ENCODE measurements at places on chromosomes 1 and 21.

DNA sequence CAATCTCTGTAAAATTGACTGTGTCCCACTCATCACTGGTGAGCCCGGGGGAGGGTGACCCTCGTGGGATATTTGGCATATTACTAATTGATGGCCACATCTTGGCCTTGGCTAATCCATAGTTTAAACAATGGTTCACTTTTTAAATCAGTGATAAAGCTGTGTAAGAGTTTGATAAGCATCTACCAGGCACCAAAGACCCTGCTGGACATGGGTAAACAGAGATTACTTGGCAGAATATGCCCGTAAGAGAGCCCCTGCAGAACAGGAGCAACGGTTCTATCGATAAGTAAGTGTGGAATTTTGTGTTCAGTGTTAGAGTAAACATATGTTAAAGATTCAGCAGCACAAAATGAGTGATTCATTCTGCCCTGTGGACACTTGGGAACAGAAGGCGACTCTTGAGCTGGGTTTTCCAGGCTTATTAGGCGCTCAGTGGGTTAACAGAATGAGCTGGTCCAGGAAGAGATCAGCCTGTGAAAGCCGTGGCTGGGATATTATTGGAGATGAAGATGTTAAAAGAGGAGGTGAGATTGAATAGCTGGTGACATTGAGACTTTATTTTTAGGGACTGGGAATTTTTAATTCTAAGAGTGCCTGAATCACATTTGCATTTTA is 55.9 kb downstream of the CNST start:
- DNase-seq = no peak

DNA sequence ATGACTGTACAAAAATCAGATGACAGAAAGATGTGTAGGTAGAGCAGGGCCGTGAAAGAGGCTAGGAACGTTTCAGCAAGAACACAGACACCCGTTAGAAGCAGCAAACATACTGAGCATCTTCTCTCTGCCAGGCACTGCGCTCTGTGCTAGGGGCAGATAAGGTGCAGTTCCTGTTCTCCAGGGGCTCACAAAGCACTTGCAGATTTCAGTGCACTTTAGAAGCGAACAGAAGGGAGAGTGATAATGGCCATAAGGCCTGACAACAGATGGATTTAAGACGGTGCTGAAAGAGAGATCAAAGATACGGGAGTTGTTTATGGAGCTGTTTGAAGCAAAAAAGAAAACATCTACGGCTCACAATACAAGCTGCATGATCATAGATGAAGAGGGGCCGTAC is 200.3 kb upstream of the FOXD3 start:
- no peak for DNase-seq

GRCh38 chr1:193437785-193438184 is 251.4 kb upstream of the B3GALT2 start:
- DNase-seq = no peak

GRCh38 chr1:227736814-227737432 is 1.7 kb downstream of the SNAP47 start:
- no peak for DNase-seq

GRCh38 chr1:58888833-58889232 is 105.0 kb upstream of the JUN start:
- no peak for DNase-seq

DNA sequence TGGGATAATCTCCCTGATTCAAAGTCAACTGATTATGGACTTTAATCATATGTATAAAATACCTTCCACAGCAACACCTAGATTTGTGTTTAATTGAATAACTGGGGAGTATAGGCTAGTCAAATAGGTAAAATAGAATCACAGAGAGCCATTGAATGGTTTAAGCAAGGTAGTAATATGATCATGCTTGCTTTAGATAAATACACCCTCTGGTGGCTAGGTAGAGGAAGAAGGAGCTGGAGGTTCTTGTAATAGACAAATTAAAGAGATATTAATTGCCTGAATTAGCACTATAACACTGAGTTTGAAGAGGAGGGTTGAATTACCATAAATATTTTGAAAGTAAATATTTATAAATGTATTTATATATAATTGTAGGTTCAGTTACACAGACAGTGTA is 40.3 kb downstream of the DIRAS3 start:
- DNase-seq = no peak

DNA sequence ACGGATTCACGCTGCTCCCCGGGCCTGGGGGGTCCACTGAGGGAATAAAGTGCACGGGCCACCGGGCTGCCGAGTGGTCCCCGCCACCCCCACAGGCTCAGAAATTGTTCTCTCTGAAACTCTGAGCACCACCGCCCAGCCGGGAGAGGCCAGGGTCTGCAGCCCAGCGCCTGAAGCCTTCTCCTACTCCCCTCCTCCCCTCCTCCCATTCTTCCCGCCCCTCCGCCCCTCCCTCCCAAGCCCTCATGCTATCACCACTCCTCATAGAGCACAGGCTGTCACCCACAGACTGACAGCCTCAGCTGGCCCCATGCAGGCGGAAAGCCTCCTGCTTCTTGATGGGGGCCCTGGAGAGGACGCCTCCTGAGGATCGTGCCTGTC is 707 bp upstream of the GPR153 start:
- DNase-seq = no peak

DNA sequence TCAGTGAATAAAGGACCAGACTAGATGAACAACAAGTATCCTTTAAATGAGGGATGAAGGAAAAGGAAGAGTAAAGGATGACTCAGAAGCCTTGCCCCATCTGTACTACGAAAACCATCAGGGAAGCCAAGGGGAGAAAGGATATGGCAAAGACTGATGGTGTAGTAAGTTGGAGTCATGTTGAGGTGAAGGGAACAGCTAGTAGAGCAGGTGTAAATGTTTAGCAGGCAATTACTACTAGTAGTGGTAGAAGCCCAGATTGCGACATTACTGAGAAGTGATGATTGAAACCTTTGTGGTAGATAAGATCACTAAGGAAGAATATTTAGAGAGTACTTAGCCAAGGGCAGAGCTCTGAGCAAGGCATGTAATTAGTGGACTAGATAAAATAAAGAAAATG is 84.0 kb downstream of the PHTF1 start:
- DNase-seq = no peak

GRCh38 chr1:115258302-115258866 is 79.7 kb downstream of the NGF start:
- no peak for DNase-seq

Measured in mesothelial cell of epicardium (in vitro differentiated cells).